GM18507 (cell line): ENCODE measurements at places on chromosomes 3 and 15.

DNA sequence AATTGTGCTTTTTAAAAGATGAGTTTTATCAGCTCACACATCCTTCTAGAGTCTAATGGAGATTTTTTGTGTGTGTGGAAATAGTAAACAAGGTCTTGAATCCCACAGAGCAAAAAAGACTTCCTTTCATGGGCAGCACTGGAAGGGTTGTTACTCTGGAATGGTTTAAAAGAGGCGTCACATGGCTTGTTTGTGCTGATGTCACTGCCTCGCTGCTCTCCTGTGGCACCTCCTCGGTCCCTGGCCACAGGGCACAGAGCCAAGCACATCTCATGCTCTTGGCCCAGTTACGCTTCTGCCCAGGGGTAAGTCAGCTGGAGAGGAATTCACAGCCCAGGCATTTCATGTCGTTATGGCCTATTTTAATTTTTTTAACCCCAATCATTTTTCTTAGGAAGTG lies 53.2 kb downstream of the PGPEP1L start:
- DNase-seq: no peak

GRCh38 chr3:194206320-194206719 lies 70.4 kb downstream of the HES1 start:
- DNase-seq: no peak

DNA sequence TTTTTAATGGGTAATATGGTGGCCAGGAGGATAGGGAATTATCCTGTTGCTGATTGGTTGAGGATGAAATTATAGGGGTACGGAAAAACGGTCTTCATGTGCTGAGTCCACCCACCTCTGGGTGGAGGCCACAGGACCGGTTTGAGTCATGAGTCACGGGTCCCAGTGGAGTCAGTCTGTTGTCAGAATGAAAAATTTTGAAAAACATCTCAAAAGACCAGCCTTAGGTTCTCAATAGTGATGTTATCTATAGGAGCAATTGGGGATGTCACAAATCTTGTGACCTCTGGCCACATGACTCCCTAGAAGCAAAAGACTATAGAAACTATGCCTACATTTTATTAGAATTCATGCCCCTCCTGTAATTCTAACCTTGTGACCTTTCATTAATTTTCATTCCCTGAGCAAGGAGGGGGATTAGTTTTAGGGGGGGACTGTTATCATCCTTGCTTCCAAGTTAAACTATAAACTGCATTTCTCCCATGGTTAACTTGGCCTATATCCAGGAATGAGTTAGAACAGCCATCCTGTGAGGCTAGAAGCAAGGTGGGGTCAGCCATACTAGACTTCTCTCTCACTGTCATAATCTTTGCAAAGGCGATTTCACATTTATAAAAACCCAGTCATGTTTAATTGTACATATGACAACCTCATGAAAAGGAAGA lies 101.2 kb downstream of the TCF12 start:
- DNase-seq: no peak

DNA sequence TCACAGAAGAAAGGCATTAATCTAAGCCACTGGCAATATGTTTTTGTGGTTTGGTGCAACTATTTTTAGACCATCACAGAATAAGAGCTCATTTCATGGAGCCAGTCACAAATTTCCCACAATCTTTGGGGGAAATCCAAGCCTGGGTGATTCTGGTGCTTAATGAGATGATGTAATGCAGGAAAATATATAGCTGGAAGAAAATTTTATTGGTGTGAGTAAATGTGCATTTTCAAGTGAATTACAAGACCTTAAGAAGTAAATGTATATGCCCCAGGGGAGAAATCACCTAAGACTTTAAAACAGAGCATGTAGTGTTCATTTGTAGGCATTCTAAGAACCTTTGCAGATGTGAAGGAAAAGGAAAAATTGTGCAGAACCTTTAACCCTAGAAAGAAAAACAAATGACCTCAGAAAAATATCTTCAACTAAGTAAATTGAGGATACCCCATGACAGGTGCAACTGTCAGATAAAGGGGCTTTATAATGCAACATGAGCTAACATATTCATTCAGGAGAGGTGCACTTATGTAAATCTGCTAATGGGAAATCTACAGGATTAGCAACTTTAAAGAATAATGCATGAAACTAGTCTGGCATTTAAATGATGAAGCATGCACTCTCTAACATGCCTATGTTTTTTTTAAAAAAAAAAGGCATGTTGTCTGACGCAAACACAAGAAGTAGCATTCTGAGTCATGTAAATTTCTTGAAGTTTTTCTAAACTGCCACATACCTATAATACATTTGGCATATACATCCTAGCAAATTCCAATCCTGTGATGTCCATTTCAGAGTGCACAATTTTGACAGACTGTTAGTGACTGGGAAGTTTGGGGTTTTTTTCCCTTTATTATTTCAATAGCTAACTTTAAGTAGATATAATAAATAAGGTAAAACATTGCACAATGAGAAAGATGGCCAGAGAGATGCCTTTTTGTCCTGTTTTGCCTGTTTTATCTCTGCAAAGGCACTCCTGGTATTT lies 105.1 kb downstream of the MEX3B start:
- DNase-seq: no peak

DNA sequence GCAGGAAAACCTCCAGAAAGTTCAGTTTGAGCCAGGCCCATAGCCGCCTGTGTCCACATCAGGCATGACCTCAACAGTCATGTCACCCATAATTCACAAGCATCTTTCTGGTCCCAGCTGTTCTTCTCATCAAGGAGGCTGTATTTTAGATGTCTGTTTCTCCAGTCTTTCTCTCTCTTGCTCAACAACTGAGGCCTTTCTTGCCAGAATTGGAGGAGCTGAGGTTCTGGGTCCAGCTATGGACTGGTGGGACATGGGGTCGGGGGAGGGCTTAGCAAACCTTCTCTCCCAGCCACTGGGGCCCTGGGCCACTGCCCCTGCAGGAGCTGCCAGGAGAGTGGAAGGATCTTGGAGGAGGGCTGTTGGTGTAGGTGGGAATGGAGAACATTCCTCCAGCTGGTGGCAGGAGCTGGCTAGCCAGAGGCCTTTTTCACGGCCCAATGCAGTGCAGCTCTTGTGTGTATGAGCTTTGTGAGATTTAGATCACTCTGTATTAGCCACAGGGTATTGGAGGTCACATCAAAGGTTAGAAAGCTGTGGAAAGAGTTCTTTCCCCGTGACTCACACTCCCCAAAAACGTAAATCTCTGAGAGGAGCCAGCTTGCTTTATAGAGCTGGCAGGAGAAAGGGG lies 23.5 kb downstream of the MAGEF1 start:
- no peak for DNase-seq

- no peak for DNase-seq
These were observed 22.2 kb upstream of the GRIP2 start for GRCh38 chr3:14562121-14562890.

DNA sequence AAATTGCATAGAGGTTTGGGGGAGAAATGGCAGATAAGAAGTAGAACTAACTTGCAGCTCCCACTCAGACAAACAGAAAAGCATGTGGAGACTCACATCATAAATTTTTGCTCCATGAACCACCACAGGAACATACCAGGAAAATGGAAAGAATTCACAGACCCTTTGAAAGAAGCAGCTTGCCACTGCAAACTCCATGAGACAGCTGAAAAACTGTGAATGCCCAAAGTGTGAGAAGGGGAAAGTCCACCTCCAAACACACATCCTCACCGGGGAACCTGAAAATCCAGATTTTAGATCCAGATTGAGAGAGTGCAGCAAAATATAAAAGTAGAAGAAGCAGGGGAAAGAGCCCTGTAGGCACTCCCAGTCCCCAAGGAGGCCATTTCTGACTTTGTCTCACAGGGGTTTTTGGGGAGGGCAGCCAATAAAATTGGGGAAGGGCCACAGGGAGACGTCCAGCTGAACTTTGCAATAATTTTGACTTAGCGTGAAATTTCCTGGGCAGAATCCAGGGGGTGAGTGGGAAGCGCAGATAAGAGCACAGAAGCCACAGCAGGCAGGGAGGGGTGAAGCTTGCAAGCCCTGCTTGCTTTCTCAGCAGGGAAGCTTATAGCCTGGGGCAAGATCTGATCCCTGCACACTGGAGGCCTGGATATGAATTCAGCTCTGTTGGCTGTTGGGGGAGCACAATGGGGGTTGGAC lies 183.4 kb upstream of the UBE2E2 start:
- no peak for DNase-seq

DNA sequence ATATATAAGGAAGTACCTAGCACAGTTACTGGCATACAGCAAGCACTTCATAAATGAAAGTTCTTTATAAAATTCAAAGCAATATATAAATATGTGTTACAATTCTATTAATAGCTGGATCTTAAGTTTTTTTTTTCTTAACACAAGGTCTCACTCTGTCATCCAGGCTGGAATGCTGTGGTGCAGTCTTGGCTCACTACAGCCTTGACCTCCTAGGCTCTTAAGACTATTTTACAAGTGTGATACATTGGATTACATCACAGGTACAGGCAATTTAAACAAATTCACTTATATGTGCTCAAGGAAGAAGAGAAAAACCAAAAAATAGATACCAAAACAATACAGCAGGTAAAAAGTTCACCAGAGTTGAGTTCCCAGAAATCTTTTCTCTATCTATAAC lies 60.6 kb downstream of the ZNF280D start:
- no peak for DNase-seq
